ENCODE measurements at places on chromosomes 7 and 10.

GRCh38 chr7:73567846-73568685 is 10.3 kb downstream of the TBL2 start:
- DNase-seq: no peak

GRCh38 chr10:49177391-49178355 is 10.5 kb downstream of the TMEM273 start:
- DNase-seq: peak; percentile 14

GRCh38 chr10:4138146-4138721 is 353.2 kb upstream of the KLF6 start:
- DNase-seq: no peak

DNA sequence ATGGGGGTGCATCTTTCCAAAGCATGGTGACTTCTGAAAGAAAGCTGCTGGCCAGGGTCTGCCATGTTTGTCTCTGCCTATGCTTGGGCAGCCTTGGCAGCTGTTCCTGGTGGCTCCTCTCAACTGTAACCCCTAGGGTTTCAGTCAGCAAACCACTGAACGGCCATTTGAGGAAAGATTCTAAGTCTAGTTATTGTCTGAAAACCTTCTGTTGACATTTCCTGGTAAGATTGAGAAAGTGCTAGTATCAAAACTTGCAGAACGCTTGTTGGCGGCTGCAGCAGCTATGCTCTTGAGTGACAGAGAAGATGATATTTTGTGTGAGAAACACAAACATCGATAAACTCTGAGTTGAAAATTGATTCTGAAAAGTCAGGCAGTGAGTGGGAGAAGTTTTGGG is 523.1 kb downstream of the LRMDA start:
- DNase-seq: no peak

- no peak for DNase-seq
Measured at GRCh38 chr10:47396311-47396717, 12.2 kb upstream of the ZNF488 start.

DNA sequence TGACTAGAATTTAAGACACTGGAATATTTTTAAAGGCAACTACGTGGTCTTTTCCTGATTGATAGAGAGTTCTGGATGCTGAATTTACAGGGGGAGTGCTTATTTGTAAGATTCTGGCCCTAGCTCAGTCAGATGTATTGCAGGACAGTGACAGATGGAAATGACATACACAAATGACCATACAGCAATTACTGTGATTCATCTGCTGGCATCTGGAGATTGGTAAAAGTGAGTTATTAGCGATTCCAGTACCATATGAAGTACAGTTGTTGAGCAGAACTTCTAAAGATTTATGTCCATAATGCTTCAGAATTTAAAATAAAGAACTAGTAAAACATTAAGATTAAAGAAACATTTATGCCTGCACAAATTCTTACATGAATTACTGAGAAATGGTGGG is 243.2 kb downstream of the CRPPA start:
- DNase-seq: no peak

DNA sequence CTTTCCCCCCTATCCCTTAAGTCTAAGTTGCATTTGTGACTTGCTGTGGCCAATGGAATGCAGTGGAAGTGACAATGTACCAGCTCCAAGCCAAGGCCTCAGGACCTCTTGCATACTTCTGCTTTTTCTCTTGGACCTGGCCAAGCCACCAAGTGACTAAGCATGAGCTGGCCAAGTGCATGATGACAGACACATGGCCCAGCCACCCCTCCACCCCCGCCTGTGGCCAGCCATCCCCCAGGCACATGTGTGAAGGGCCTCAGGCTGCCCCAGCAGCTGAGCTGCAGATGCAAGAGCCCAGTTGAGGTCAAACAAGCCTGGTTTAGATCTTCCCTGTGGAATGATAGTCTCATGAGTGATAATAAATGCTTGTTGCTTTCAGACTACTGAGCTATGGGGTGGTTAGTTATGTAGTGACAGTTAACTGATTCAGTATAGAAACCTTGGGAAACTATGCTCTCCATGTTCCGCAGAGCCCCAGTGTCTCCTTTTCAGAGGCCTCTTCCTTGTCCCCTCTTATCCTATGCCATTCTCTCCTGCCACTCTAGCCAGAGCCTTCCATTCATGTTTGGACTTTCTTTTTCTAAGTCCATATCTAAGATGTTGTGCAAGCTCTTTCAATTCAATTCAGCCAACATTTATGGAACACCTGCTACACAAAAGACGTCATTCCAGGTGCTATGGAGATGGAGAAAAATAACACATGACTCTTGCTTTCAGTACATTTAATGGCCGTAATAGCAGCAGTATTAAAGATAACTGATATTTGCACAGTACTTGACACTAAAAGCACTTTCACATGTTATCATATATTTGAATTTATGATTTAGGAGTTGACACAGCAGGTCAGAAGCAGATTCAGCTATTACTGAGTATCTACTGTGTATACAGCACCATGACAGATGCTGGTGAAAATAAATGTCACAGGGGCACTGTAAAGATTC is 55.5 kb upstream of the LOXL4 start:
- DNase-seq: no peak

DNA sequence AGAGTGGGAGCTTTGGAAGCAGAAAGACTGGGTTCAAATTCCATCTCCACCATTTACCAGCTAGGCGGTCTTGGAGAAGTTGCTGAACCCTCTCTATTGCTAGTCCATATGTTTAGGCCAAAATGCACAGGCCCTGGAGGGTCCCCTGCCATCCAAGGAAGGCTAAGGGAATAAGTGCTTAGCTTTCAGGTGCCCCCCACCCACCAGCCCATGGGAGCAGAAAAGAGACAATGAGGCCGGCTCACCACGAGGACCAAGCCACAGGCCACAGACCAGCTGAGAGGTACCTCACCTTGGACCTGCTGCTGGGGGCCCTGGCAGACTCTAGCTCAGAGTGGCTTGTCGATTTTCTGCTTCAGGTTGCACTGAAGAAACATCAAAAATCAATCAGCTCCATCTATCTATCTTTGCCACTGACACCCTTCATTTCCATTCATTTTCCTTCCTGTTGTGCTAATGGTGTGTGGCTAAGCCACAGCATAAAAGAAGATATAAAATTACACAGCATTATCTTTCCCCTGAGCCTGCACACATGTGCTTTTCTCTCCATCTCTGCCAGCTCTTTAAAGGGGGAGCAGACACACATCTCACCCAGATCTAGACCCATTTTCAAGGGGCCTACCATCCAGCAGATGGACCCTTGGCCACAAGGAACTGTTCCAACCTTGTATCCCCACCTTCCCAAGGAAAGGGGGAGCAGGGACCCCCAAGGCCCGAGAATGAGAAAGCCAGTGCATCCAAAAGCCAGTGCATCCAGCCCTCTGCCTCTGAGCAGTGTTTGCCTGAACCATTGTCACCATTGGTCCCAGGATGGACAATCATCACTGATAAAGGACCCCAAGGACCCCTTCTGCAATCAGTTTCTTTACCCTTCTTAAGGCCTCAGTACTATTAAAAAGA is 65.4 kb downstream of the GRID1 start:
- DNase-seq: no peak

GRCh38 chr7:92992483-92992882 is 125.3 kb downstream of the SAMD9 start:
- no peak for DNase-seq

DNA sequence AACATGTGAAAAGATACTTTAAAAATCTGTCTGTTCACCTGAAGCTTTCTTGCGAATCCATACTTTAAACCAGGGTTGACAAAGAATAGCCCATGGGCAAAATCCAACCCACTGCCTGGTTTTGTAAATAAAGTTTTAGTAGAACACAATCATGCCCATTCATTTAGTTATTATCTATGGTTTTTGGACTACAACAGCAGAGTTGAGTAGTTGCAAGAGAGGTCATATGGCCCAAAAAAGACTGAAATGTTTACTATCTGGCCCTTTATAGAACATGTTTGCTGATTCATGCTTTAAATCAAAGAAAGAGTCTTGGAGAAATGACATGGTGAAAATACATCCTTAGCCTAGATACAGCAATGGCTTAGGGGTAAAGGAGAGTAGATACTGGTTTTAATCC is 356.2 kb downstream of the RNLS start:
- no peak for DNase-seq

DNA sequence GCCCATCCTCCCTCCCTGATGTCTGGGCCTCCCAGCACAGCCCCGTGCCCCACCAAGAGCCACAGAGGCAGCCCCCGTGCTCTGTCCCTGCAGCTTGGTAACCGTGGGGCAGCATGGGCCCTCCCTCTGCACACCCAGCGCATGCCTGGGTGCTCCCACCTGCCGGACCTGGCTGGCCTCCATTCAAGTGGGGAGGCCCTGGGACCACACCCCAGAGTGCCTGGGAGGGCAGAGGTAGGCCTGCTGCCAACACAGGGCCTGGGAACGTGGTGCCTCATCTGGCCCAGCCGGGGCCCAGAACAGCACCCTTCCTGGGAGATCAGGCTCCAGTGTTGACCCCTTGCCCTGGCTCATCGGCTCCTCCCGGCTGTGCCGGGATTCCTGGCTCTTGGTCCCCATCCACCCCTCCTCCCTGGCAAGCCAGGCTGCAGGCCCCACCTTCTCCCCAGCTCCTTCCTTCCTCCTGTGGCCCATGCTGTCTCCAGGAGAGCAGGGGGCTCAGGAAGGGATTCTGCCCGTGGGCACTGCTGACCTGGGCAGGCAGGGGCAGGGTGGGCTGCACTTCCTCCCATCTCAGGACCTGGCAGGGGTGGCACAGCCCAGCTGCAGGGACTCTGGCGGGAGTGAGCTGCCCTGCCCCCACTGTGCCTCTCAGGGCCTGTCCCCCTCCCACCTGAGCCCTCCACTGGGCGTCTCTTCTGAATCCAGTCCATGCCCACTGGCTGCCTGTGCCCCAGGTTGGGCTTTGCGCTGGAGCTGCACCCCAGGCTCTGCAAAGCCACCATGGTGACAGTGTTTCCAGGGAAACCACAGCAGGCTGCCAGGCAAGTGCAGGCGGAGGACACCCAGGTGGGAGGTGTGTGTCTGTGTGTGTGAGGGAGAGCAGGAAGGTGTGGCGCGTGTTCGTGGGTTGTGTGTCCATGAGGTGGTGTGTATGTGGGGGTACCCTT is 32.6 kb downstream of the PWWP2B start:
- DNase-seq: no peak

All from eye (tissue), 1 donor.